ENCODE measurements at places on chromosomes 11 and 22.

GRCh38 chr22:33923660-33924246, 3.5 kb upstream of the LARGE1 start:
- DNase-seq, result no peak

DNA sequence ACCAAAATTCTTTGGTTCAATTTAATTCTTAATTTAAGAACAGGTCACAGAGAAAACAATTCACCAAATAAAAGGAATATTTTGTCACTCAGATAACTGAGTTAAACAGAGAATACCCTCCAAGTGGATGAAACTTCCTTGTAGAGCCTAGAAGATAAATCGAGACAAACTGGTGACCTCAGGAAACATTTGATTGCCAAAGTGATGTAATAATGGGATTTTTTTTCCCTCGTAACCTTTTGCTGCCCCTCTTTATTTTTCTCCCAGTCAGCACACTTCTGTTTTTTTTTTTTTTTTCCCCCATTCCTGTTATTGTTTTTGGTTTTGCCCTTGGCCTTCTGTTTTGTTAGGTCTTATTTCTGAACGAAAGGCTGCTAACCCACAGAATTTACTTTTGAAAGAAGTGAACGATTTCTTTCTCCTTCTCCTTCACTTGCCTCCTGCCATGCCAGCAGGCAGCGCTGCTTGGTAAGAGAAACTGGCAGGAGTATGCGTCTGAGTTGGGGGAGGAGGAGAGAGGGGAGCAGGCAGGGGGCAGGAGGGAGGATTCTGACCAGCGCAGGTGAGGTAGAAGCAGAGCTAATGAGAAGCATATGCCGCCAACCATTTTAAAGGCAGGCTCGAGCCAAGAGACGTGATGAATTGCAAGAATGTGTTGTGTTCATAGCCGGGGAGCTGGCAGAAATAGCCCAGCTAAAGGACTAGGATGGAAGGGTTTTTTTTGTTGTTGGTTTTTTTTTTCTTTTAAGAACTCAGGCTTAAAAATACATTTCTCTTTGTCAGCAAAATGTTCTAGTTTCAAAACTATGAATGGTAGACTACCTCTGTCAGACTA, 121.9 kb upstream of the MTMR2 start:
- DNase-seq, result no peak

GRCh38 chr11:72904016-72904415, 89.8 kb downstream of the ATG16L2 start:
- DNase-seq, result no peak

DNA sequence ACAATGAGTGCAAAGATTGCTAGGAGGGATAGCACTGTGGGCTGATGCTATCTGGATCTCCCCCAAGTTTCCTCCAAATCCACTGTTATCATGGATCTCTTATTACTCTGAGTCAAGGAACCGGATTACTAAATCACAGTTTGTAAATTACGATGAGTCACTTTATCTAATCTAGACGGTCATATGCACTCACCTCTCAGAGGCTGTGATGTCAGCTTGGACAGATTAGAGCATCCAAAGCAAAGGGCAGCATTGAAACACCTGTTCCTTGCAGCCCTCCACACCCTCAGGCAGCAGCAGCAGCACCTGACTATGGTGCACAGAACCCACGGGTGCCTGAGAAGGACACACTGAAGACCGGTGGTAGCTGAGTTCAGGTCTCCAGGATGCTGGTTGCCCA, 14.0 kb upstream of the POU2AF1 start:
- no peak for DNase-seq

DNA sequence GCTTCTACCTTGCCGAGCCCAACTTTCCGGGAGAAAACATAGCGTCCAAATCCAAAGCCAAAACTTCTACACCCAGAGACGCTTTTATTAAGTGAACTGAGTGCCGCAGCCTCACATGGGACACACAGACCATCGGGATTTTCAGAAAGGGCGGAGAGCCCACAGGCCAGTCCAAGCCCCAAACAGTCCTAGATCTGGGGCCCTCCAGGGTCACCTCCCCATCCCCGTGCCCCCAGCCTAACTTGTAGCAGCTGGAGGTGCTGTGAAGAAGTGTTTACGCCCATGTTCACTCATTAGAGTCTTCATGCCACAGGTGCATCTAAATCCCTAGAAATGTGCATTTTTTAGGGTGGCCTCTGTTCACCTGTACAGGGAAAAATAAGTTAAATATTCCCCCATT, 14.1 kb upstream of the ADORA2A start:
- peak; percentile 4 for DNase-seq

- DNase-seq, result no peak
Observed at GRCh38 chr22:39177456-39177775, 24.9 kb upstream of the CBX7 start.

DNA sequence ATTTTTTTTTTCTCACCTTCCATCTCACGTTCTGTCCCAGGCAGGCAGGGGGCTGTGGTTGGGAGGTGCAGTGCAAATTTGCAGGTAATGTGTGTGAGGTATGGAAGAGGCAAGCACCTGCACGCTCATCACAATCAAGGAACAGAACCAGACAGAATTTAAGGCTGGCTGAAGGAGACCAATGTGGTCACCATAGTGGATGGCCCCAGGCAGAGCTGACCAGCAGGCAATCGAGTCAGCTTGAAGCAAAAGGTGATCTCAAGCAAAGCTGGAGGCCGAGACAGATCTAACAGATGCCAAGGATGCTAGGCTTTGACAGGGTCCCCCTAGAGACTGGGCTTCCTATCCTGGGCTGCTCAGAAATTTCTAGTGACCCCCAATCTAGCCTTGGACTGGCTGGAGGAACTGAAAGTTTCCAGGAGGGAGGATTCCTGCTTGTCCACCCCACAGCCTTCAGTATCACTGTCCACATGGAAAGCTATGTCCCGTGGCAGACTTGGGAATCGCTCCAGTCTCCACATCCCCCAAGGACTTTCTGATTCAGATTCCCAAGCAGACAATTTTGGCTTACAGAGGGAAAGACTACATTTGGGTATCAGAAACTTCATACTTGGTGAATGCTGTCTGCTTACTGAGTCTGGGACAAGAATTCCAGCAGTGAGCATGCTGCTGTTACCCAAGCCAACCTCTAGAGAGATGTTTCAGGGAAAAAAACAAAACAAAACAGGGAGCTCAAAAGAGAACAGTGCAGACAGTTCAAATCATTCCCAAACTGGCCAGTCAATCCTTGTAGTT, 9.0 kb upstream of the MICAL3 start:
- no peak for DNase-seq

DNA sequence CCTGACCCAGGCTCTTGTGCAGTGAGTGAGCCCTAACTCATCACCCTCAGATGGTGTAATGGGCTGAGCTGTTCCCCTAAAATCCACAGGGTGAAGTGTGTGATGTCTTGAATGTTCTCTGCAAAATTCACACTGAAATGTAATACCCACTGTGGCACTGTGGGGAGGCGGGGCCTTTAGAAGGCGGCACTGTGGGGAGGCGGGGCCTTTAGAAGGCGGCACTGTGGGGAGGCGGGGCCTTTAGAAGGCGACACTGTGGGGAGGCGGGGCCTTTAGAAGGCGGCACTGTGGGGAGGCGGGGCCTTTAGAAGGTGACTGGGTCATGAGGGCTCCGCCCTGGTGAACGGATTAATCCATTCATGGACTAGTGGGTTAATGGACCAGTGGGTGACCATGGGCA, 33.0 kb downstream of the CHID1 start:
- no peak for DNase-seq

GRCh38 chr22:23306926-23307325, 126.6 kb downstream of the BCR start:
- no peak for DNase-seq

DNA sequence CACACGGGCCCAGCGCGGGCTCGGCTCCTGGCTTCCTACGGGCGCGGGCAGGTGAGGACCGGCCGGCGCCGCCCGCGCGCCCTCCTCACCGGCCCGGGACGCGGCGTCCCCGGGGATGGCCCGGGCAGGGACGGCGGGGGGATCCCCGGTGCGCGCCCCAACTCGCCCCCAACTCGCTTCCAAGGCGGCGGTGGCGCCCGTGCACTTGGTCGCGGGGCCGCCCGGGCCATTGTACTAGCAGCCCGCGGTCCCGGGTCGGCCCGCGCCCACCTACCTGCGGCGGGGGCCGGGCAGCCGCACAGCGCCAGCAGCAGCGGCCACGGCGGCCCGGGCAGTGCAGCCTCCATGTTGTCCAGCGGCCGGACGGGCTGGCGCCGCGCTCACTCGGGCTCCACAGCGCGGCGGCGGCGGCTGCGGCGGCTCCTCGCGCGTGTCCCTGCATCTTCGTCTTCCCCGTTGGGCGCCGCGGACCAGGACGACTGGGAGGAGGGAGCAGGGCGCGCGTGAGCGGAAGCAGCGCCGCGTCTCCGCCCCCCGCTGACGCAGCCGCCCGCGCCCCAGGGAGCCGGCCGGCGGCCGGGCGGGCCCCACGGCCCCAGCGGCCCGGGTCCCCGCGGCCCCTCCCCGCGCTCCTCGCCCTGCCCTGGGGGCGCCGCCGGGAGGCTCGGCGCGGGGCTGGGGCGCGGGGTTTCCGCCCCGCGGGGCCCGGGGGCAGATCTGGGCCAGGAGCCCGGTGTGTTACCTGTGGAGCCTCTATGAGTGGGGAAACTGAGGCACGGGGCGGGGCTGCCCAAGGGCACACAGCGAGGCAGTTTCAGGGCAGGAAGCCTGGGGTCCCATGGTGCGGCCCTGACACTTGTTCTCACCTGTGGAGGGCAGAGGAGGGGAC, 159.3 kb upstream of the GRK3 start:
- peak; percentile 72 for DNase-seq

DNA sequence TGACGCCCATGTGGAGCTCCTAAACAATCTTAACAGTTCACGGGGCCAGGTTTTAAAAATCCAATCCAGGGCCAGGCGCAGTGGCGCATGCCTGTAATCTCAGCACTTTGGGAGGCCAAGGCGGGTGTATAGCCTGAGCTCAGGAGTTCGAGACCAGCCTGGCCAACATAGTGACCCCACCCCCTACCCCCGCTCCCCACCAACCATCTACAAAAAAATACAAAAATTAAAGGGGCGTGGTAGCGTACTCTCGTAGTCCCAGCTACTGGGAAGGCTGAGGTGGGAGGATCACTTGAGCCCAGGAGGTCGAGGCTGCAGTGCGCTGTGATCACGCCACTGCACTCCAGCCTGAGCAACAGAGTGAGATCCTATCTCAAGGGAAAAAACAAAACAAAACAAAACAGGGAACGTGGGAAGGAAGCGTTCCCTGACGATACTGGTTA, 689 bp upstream of the SART1 start:
- DNase-seq, result no peak

DNA sequence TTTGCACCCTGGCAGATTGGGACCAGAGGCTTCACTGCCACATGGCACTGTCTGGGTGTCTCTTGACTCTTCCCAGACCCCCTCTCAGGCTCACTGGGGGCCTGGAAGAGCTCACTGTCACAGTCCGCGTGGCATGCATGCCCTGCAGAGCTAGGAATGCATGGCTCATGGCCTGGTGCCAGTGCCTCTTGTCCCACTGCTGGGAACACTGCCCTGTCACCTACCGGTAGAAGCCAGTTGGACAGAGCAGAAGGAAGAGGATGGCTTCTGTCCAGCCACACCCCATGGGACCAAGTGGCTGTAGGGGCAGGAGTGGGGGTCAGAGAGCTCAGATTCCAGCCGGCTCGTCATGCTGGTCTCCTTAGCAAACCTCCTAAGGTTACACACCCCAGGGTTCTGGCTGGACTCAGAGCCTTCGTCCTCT, 29.7 kb downstream of the MB start:
- DNase-seq, result no peak

- no peak for DNase-seq
Observed at GRCh38 chr11:125069796-125070195, 6.7 kb downstream of the SLC37A2 start.

DNA sequence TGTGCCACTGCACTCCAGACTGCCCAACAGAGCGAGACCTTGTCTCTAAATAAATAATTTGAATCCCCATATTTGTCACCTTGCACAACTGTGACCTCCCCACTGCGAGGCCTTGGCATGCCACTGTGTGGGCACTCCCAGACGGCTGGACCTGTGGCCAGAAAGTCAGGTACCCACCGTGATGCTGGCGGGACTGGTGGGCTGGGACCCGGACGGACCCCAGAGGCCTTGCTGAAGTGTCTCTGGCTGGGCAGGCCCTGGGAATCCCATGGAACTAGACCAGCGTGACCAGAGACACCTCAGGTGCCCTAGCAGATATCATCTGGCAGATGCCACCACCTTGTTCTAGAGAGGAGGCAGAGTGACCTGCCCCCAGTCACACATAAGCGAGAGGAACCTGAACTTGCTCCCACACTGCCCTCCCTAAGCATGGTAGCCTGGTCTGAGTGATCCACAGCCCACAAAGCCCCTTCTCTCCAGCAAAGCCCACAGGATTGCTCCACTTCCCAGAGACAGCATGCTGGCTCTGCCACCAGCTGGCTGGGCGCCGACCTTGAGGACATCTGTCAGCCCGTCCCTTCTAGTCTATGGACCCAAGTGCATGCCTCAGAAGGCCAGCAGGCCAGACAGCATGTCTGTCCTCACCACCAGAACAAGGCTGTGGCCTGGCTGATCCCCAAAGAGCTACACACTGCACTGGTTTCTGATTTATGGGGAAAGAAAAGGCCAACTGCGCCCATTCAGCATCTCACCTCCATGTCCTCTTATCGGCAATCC, 9.5 kb downstream of the MACROD1 start:
- no peak for DNase-seq

GRCh38 chr11:22670830-22671229, 4.4 kb downstream of the GAS2 start:
- DNase-seq, result no peak

- no peak for DNase-seq
Observed at GRCh38 chr11:100403816-100404215, 283.3 kb upstream of the ARHGAP42 start.

- no peak for DNase-seq
Observed at GRCh38 chr22:45302751-45303150, 7.0 kb upstream of the FAM118A start.

DNA sequence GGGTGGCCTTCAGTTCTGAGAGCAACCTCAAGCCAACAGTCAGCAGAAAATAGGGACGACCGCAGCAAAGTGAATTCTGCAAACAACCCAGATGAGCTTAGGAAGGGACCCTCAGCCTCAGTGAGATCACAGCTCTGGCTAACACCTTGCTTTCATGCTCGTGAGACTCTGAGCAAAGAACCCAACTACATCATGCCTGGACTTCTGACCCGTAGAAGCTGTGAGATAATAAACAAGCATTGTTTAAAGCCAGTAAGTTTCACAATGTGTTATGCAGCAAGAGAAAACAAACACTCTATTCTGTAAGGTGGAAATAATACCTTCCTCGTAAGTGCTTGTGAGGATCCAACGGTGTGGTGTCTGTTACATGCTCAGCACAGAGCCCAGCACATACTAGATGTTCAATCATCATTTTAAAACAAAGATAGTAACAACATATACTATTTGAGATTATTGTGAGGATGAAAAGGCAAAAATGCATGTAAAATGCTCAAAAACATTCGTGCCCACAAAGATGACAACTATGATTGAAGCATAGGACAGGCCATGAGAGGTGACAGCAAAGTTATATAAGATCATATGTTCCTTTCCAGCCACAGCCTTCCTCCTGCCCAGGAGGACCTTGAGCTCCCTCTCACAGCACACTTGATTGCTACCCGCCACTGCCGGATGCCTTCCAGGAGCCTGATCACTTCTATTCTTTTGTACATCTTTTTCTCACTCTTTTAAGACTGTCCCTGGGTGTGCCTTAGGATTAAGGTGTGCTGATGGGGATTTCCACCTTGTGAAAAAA, 433.3 kb downstream of the BUD13 start:
- DNase-seq, result no peak

Data from CD4-positive, alpha-beta T cell treated with Interleukin-15 for 1 hour (primary cell).